ENCODE measurements at places on chromosomes 5 and 9.

GRCh38 chr5:118687661-118688621 lies 300.4 kb downstream of the DTWD2 start:
- no peak for DNase-seq

GRCh38 chr5:146560205-146560812 lies 44.3 kb upstream of the GPR151 start:
- no peak for DNase-seq

DNA sequence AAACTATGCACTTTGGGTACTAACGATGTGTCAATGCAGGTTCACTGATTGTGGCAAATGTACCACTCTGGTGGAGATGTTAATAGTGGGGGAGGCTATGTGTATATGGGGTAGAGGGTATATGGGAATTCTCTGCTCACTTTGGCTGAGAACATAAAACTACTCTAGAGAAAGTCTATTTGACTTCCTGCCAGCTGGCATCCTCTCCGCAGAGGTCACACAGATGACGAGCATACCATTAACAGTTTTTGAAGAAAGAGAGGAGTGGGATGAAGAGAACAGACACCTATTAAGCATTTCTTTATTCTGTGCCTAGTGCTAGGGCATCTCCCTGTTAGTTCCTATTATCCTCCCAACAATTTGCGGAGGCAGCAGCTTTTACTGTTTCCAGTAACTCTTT lies 58.4 kb upstream of the TRIM32 start:
- no peak for DNase-seq

DNA sequence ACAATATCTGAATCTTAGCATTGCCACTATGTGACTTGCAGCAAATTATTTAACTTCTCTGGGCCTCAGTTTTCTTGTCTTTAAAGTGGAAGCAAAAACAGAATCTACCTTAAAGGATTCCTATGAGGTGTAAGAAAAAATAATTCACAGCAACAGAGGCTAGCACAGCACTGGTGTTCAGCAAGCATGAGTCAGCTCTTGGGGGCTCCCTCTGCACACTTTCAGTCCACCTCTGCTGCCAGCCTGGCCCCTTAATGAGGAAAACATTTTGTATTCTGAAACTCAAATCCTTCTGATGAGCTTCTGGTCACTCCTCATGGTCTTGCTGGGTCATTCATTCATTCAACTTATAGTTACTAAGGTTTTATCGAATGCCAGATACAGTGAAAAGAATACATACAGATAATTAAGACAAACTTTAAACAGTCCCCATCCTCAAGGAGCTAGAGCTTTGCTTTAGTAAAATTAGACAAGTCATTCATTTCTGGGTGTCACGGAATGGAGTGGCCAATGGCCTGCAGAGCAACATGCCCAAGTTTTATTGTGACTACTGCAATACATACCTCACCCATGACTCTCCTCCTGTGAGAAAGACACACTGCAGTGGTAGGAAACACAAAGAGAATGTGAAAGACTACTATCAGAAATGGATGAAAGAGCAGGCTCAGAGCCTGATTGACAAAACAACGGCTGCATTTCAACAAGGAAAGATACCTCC lies 26.8 kb upstream of the IQGAP2 start:
- peak; percentile 51 for DNase-seq

DNA sequence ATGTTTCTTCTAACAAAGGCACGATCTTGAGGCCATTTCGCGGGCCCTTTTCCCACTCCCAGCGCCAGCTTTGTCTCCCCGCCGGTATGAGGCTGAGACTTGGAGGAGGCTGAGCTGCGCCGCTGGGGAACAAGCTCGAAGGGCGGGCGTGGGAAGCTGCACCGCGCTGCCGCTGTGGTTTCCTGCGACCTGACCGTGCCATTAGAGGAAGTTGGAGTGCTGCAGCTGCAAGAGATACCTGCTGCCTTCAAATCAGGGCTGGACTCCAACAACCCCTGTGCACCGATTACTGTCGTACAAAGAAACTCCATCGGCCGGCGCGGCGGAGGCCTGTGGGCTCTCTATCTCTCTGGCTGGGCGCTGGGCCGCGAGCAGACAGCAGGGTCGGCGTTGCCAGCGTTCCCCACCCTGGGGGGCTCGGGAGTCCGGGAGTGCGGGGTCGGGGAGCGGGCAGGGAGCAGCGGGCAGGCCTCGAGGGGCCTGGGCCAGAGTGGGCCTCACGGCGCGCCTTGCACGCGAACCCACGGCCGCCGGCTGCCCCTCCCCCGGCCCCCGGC lies 1.3 kb upstream of the ERBIN start:
- peak; percentile 87 for DNase-seq

DNA sequence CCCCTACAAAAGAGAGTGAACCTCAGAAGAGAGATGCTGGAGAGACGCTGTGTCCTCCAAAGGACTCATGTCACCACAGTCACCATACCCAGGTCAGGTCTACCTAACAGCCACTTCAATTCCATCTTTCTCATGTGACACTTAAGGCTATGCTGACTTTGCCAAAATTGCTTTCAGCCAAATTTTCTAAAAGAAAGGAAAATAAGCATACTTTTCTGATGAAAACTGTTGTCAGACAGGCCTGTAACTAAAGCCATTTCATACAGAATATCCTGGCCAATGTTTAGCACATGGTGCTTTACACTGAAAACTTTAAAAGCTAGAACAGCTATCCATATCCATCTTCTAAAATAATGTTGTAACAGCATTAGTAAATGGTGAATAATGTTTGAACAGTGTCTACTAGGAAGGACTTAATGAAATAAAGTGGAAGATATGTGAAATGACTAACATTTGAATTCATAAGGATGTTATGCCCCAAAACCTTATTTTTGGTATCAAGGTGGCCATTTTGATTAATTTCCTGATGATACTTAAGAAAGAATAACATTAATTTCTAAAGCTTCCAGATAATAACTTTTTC lies 97.2 kb downstream of the NFIB start:
- DNase-seq: no peak

DNA sequence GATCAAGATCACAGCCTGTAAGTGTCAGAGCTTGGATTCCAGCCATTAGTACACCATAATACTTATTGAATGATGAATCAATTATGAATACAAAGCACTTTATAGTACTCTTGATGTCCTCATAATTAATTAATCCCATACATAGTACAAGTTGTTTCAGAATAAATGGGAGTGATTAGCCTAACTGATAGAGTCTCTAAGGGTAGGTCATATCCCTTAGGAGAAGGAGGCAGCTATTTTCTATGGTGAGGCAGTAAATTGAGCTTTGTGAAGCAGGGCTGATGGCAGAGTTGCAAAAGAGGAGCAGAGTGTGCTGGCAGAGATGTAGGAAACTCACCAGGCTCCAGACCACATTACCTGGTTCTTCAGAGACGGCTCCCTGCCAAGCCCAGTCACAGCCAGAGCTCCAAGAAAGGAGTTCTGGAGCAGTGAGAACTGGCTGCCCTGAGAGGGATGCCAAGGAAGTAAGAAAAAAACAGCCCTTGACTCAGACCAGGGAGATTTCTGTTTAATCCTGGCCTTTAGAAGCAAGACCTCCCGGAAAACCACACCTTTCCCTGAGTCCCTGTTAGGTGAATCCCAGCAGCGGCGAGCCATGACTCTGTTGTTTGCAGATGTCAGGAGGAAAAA lies 112.9 kb downstream of the SH3TC2 start:
- no peak for DNase-seq

DNA sequence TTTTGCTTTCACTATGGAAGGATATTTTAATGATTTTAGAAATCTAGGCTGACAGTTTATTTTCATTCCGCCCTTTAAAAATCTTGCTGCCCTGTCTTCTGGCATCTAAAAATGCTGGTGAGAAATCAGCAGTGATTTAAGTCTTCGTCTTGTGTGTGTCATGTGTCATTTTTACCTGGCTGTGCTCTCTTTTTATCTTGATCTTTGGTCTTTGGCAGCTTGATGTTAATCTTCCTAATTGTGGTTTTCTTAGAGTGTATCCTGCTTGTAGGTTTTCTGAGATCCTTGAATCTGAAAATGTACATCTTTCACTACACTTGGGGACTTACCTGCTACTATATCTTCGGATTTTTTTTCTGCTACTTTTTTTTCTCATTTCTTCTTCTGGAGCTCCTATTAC lies 11.9 kb upstream of the LPCAT1 start:
- no peak for DNase-seq

- DNase-seq: no peak
Observed at GRCh38 chr5:173963182-173963838, 25.7 kb upstream of the C5orf47 start.

- no peak for DNase-seq
Observed at GRCh38 chr5:158640593-158640980, 459.1 kb downstream of the EBF1 start.

- DNase-seq: no peak
Observed at GRCh38 chr5:73917433-73917832, 291.4 kb downstream of the ARHGEF28 start.

- DNase-seq: no peak
Observed at GRCh38 chr9:133056533-133056932, 5.2 kb upstream of the CEL start.

- DNase-seq: no peak
Observed at GRCh38 chr5:64923151-64923685, 154.5 kb downstream of the CWC27 start.

DNA sequence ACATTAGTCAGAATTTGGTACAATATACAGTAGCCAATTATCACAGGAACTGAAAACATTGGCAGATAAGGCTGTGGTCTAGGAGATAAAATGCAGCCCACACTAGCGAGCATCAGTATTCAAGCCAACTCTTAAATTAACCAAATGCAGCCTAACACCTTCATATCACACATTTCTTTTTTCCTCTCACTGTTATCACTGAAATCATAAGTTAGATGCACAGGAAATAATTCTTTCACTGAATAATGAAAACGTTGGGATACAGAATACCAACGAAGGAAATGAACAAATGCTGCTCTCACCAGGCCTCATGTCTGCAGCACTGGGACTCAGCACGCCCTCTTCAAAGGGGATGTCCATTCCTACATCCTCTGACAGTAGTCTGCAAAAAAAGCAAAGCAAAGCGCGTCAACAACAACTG lies 109.1 kb upstream of the PCA3 start:
- DNase-seq: peak; percentile 81

- DNase-seq: no peak
Observed at GRCh38 chr5:90308787-90309585, 100.6 kb downstream of the CETN3 start.

DNA sequence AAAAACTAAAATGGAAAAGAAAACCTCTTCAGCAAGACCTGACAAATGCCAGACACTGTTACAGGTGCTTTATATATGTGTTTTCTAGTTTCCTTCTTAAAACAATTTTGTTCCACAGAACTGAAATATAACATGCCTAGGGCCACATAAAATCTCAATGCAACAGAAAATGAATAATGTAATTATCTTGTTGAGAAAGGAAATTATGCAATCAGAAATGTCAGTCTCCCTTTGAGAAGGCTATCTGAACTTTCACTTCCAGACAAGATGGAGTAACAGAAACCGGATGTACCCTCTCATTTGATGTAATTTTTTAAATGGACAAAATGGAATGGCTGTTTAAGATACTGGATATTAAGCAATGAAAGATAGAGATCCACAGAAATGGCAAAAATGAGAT lies 79.2 kb downstream of the AGTPBP1 start:
- peak; percentile 9 for DNase-seq

DNA sequence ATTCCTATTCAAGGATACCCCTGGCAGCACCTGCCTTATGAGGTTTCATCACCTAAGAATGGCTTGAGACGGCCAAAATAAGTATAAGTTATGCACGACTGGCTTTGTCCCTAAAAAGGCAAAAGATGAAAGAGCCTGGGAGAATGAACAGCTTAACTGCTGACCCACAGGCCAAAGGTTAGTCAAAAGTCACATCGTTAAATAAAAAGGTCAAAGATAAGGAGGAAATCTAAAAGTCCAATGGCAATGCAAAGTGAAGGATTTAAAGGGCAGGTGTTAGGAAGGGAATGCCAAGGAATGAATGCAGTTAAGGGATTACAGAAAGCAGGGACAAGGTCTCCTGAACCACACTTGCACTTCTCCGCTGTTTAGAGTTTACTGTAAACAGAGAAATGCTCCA lies 5.6 kb downstream of the TAL2 start:
- no peak for DNase-seq

GRCh38 chr5:150397146-150397781 lies 15.4 kb downstream of the CD74 start:
- DNase-seq: no peak

- DNase-seq: no peak
Observed at GRCh38 chr5:124079062-124079461, 567.1 kb downstream of the CSNK1G3 start.

GRCh38 chr5:33925278-33925677 lies 10.9 kb upstream of the RXFP3 start:
- DNase-seq: no peak

DNA sequence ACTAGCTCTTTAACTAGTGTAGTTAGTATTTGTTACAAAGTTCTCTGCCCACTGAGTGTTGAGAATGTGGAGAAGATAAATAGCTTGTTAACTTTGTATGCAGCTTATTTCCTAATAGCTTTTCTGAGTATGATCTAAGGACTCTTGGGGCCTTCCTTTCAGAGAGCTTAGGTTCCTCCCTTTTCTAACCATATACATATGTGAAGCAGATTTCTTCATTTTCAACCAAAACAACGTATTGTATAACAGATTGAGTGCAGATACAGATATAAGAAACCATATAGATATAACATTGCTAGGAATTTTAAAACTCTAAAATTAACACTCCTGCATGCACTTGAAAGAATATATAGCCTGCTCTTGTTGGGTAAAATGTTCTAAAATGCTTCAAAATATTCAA lies 70.4 kb downstream of the SCAMP1 start:
- no peak for DNase-seq

- DNase-seq: peak; percentile 97
Observed at GRCh38 chr5:141960449-141961323, 2.7 kb upstream of the PCDH12 start.

- DNase-seq: no peak
Observed at GRCh38 chr5:125113328-125113727, 366.9 kb upstream of the ZNF608 start.

- no peak for DNase-seq
Observed at GRCh38 chr5:74028976-74029375, 403.0 kb downstream of the ARHGEF28 start.

GRCh38 chr5:73605223-73606087 lies 20.5 kb upstream of the ARHGEF28 start:
- DNase-seq: no peak

- peak; percentile 60 for DNase-seq
Observed at GRCh38 chr9:120876842-120877240, at the start of gene PHF19. PHF19 (minus strand) TSS chr9:120877188; CDS start chr9:120874741, 2,447 bp downstream.

- DNase-seq: no peak
Observed at GRCh38 chr9:90956026-90956810, 154.6 kb downstream of the SYK start.

All from hematopoietic multipotent progenitor cell treated with erythropoietin and hydrocortisone succinate and interleukin-3 and kit ligand, for 6 days (in vitro differentiated cells).